ENCODE measurements at places on chromosomes 1 and 21.

GRCh38 chr1:208614610-208615009, 370.4 kb upstream of the PLXNA2 start:
- no peak for DNase-seq

GRCh38 chr1:30133414-30134055, 589.9 kb downstream of the MATN1 start:
- DNase-seq = no peak

GRCh38 chr1:33986390-33987095, 122.7 kb downstream of the HMGB4 start:
- DNase-seq = no peak

GRCh38 chr21:25836396-25836795, 101.6 kb downstream of the GABPA start:
- DNase-seq = no peak

DNA sequence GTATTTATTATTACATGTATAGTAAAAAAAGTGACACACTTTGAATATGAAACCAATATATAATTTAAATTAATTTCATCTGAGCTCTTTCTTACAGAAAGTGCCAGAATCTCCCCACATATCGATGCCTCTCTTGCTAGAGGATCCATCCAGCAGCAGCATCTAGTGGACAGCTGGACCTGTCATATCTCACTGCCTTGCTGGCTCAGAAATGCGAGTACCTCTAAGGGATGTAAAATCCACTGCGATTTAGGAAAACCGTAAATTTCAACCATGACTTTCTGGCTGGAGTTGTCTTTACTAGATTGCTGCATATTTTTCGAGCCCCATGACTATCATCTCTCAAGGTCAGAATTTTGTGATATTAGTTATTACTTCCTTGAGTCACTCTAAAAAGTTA, 333.8 kb downstream of the NEGR1 start:
- no peak for DNase-seq

DNA sequence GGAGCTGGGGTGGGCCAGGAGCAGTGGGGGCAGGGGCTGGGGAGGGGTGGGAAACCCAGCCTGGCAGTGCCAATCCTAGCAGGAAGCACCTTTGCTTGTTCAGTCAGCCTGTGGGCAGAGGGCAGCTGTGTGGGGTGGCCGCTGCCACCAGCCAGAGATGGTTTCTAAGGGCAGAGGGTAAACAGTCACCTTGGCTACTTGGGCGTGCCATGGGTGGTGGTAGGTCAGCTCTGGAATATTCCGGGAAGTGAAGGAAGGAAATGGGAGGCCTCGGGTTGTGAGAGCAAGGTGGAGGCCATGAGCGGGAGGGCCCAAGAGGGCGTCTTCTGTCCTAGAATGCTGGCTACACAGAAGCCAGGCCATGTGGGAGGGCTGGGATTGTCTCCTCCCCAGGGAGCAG, 20.7 kb upstream of the WNT4 start:
- DNase-seq = no peak

- peak; percentile 83 for DNase-seq
Measured at GRCh38 chr1:27428316-27429028, 36.0 kb downstream of the GPR3 start.

DNA sequence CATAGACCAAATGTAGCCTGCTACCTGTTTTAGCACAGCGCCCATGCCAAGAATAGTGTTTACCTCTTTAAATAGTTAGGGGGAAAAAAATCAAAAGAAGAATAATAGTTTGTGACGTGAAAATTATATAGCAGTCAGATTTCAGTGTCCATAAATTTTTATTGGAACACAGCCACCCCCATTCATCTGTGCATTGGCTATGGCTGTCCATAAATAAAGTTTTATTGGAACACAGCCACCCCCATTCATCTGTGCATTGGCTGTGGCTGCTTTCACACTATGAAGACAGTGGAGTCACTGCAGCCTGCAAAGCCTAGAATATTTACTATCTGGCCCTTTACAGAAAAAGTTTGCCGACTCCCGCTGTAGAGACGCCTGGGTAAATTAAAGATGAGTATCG, 20.9 kb downstream of the EPHX1 start:
- no peak for DNase-seq
